ENCODE measurements at places on chromosomes 12 and 14.

DNA sequence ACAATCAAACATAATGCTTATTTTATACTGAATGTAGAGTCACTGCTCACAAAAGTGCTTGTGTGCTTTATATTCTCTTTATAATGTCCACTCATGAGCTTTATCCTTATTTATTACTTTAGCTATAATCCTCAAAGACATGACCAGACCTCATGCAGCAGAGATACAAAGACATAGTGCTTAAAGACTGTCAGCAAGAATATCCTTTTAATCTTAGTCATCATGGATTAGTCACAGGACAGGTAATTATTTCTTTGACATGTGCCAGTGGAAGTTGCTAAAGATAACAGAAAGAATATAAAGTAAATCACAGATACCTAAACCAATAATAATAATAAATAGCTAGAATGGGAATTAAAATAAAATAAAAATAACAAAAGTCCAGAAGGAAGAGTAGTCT, 707.5 kb downstream of the BCL11B start:
- DNase-seq = no peak
- no peak overlapping the region for H3K4me3 ChIP-seq
- no peak overlapping the region for H3K27ac ChIP-seq
- H3K27me3 ChIP-seq = peaks cover 4% of the 10 kb centered on the region
- no peaks in the 10 kb centered on the region for H3K36me3 ChIP-seq
- H3K4me1 ChIP-seq = no peaks in the 10 kb centered on the region

GRCh38 chr14:31880935-31881334, 196.2 kb upstream of the ARHGAP5 start:
- H3K4me3 ChIP-seq = no peak overlapping the region
- no peak for DNase-seq
- H3K36me3 ChIP-seq = no peaks in the 10 kb centered on the region
- H3K4me1 ChIP-seq = no peaks in the 10 kb centered on the region

DNA sequence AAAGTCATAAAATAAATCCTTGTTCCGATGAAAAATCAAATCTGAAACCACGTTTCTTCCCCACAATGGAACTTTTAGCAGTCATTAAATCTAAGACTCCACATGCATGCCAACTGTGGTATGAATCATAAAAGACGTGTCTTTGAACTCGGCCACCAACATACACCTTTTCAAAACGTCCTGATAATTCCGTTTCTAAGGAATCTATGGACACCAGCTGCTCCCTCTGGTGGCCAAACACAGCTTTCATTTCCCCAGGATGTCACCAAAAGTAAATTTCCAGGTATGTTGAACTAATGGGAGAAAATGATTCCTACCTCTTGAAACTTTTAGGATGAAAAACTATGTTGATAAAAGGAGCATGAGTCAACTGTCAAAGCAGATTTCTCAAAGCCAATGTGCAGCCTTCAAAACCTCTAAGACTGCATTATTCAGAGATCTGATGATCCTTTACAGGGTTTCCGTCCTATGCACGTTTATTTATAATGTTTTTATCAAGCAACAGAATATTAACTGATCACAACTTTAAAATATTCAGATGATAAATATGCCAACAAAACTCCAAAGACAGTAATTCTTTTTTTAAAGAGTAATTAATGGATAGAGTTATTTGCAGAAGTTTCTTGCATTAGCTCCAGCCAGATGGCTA, 96.2 kb downstream of the CIT start:
- H3K4me3 ChIP-seq = no peak overlapping the region
- DNase-seq = peak; percentile 11
- H3K27me3 ChIP-seq = no peaks in the 10 kb centered on the region

GRCh38 chr12:132284827-132285741, 44.3 kb downstream of the GALNT9 start:
- peaks cover 12% of the 10 kb centered on the region for H3K4me1 ChIP-seq
- no peak for DNase-seq
- no peaks in the 10 kb centered on the region for H3K36me3 ChIP-seq

DNA sequence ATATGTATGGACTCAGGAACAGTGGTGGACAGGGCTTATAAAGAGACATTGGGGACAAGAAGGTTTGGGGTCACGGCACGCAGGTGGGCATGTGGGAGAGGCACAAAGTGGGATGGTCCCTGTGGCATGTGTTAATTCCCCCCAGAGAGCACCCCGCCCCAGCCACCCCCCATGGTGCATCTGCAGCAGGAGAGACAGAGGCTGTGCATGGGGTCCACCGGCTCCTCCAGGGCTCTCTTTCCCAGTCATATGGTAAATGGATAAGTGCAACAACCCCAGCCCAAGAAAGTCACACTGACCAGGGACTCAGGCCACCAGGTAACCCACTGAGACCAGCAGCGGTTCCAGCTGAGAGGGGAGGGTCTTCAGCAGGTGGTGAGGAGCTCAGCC, 242.1 kb downstream of the BCL11B start:
- no peaks in the 10 kb centered on the region for H3K4me1 ChIP-seq
- H3K27me3 ChIP-seq = no peaks in the 10 kb centered on the region
- no peak for DNase-seq
- no peak overlapping the region for H3K27ac ChIP-seq
- no peaks in the 10 kb centered on the region for H3K36me3 ChIP-seq

DNA sequence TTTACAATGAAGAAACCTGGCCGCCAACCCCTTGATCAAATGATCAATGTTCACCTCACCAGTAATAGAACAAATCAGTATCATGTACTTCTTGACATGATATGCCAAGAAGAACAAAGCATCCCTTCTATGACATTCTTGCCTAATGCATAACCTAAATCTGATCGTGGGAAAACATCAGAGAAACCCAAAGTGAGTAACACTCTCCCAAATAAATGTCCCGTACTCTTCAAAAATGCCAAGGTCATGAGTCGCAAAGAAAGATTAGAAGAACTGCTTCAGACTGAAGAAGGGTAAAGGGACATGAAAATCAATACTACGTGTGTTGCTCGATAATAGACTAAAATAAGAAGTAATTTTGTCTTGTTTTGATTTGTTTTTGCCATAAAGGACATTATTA, 11.4 kb upstream of the SLC25A3 start:
- no peak overlapping the region for H3K4me3 ChIP-seq
- H3K4me1 ChIP-seq = no peaks in the 10 kb centered on the region
- H3K36me3 ChIP-seq = no peaks in the 10 kb centered on the region
- no peak overlapping the region for H3K27ac ChIP-seq
- no peak for DNase-seq

DNA sequence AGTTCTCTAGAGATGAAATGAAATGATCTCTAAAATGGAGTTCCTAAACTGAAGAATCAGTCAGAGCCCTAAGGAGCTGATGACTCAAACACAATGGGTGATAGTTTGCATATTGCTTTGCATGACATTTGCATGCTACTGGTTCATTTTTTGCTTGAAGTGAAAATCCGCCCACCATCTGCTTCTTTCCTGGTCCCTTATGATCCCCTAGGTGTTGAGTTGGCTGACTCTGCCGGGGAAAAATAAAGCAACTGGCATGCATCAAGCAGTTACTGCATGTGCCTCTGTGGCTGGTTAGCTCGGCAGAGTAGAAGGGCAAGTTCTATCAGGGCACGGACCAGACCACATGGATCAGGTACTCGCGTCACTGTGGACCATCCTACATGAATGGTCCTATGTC, 151.1 kb downstream of the PPM1H start:
- peaks cover 12% of the 10 kb centered on the region for H3K4me1 ChIP-seq
- DNase-seq = no peak
- no peaks in the 10 kb centered on the region for H3K36me3 ChIP-seq
- H3K27me3 ChIP-seq = no peaks in the 10 kb centered on the region

DNA sequence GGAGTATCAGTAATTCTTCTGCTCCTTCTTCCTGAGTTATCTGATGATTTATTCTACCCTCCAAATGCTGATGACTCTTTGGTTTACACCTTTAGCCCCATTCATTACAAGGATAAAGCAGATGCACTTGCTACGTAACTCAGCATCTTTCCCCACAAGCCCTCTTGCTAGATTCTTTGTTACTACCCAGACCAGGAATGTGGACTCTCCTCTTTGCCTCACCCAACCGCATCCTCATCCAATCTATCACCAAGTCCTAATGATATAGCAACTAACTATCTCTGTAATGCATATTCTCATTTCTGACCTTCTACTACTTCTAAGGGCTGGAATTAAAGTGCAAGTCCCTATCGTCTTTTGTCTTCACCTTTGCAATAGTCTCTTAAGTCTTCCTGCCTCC, 9.2 kb downstream of the KRT1 start:
- no peak for DNase-seq
- H3K27ac ChIP-seq = no peak overlapping the region
- H3K4me1 ChIP-seq = no peaks in the 10 kb centered on the region
- H3K27me3 ChIP-seq = no peaks in the 10 kb centered on the region
- H3K36me3 ChIP-seq = no peaks in the 10 kb centered on the region

GRCh38 chr12:130929363-130929762, 24.3 kb upstream of the ADGRD1 start:
- no peaks in the 10 kb centered on the region for H3K4me1 ChIP-seq
- H3K27me3 ChIP-seq = peaks cover 48% of the 10 kb centered on the region
- no peak overlapping the region for H3K4me3 ChIP-seq
- no peaks in the 10 kb centered on the region for H3K36me3 ChIP-seq
- no peak for DNase-seq
- H3K27ac ChIP-seq = no peak overlapping the region

DNA sequence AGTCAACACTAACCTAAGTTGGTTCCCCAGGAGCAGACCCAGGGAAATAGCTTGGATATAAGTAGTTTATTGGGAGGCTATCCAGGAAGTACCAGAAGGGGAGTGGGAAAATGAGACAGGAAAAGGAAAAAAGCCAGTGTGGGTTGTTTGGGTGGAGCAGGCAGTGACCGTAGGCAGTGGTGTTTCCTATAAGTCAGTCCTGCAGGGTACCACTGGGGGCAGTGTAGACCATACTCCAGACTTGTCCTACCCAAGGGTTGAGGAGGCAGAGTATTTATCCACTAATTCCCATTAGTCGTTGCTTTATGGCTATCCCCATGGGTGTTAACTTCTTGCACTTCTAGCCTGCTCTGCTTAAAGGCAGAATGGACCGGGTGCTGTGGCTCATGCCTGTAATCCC, 6.4 kb upstream of the CCDC60 start:
- H3K27me3 ChIP-seq = no peaks in the 10 kb centered on the region
- H3K4me3 ChIP-seq = no peak overlapping the region
- DNase-seq = peak; percentile 5
- no peaks in the 10 kb centered on the region for H3K4me1 ChIP-seq
- no peaks in the 10 kb centered on the region for H3K36me3 ChIP-seq
- no peak overlapping the region for H3K27ac ChIP-seq

- H3K4me3 ChIP-seq = peak within 1 kb of the TSS; percentile 57
- DNase-seq = no peak
- peaks cover 15% of the 10 kb centered on the region for H3K4me1 ChIP-seq
- peaks cover 8% of the 10 kb centered on the region for H3K36me3 ChIP-seq
- no peaks in the 10 kb centered on the region for H3K27me3 ChIP-seq
Measured at GRCh38 chr14:24334431-24335291, at the start of gene ADCY4. TSS of gene ADCY4 (minus strand) at chr14:24335071. CDS start at chr14:24334652, 419 bp downstream.
